GM23248 (cell line): ENCODE measurements at places on chromosomes 1 and 21. TPM values are rescaled to one million over a fixed set of nuclear protein-coding genes. Genes with fewer than 3 reads are reported as not detected.

DNA sequence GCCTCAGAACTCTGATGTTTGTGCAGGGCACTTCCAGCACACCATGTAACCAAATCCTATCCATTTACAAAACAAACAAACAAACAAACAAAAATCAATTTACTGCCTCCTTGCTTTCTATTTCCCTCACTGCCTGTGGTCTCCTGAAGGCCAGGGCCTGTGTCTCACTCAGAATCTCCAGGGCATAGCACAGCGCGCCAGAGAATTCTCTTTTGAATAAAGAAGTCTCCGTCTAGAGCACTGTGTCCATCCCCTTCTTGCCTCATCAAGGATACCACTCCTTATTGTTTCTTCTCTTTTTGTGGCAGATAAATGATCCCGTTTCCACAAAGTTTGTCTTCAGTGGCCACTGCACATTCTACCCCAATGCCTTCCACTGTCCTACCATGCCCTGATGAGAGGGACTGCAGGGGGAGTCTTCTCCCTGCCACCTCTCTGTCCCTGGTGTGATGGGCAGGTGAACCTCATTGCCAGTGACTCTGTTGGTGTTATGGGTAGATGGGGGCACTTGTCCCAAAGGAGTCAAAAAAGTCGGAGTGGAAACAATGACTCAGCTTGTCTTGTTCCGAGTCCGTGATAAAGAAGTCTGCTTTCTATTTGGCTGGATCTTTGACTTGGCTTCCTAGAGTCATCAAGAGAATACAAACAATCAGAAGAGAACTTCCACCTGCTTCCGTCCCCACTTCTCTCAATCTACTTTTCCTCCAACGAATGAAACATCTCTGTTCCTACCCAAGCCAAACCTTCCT lies 30.0 kb downstream of the XCL2 start:
- H3K4me3 ChIP-seq = no peak overlapping the region
- no peaks in the 10 kb centered on the region for H3K27me3 ChIP-seq
- no peaks in the 10 kb centered on the region for H3K4me1 ChIP-seq
- H3K36me3 ChIP-seq = no peaks in the 10 kb centered on the region
- no peak overlapping the region for H3K27ac ChIP-seq

GRCh38 chr1:46423574-46424240 lies 29.6 kb downstream of the FAAH start:
- H3K4me1 ChIP-seq = no peaks in the 10 kb centered on the region
- H3K4me3 ChIP-seq = no peak overlapping the region
- no peaks in the 10 kb centered on the region for H3K36me3 ChIP-seq
- peaks cover 12% of the 10 kb centered on the region; the same call in 1 of the 2 replicates for H3K27me3 ChIP-seq

GRCh38 chr1:177847843-177848242 lies 122.0 kb downstream of the SEC16B start:
- H3K27ac ChIP-seq = peak overlapping the region; percentile 65
- no peaks in the 10 kb centered on the region for H3K27me3 ChIP-seq
- peaks cover 24% of the 10 kb centered on the region for H3K4me1 ChIP-seq
- H3K36me3 ChIP-seq = no peaks in the 10 kb centered on the region
- no peak overlapping the region for H3K4me3 ChIP-seq
- DNase-seq = peak; percentile 92

DNA sequence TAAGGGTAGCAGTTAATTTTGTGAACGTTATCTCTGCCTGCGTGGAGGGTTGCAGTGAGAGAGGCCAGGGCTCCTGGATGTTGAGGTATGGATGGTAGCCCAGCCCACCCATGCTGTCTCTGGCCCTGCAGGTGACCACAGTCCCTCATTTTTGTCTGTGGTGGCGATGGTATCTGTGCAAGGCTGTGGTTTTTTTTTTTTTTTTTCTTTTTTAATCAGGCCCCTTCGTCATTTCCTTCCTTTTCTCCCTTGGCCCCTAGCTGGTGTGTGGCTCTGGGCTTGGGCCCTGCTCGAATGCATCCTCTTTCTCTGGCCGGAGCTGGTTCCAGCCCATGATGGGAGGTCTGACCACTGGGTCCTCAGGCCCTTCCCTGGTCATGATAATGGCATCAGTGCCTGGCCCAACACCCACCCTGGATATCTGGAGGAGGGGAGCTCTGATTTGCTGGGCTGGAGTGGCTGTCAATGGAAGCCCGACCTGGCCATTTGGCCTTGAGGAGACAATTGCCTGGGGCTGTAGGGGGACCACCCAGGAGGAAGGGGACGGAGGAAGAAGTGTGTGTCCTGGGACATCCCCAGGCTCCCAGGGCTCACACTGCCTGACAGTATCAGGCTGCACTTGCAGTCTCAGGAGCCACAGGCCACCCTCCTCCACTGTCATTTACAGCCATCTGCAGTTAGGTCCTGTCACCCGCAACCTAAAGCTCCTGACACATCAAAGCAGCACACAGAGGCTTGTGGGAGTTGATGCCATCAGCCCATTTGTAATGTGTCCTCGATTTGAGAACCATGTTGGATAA lies 8.1 kb upstream of the RNF187 start:
- H3K4me3 ChIP-seq = no peak overlapping the region
- no peaks in the 10 kb centered on the region for H3K27me3 ChIP-seq
- H3K4me1 ChIP-seq = no peaks in the 10 kb centered on the region
- DNase-seq = no peak

DNA sequence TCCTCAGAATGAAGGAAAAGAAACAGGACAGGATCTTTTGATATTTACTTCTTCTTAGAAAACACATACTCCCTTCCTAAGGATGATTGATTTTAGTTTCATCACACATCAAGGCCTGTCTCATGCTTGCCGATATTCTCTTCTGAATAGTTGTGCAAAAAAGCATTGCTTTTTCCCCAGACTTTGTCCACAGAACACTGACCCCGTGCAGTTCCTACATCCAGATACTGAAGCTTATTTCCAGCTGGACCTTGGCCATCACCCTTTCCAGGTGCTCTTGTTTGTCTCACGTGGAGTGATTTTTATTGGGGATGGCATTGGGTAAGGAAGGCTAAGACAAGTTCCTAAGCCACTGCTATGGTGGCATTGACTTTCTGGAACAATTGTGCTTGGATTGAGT lies 197.3 kb upstream of the HOOK1 start:
- no peak overlapping the region for H3K27ac ChIP-seq
- H3K4me3 ChIP-seq = no peak overlapping the region
- H3K36me3 ChIP-seq = no peaks in the 10 kb centered on the region
- no peaks in the 10 kb centered on the region for H3K27me3 ChIP-seq

GRCh38 chr21:42155045-42155855 lies 63.7 kb upstream of the ABCG1 start:
- peaks cover 15% of the 10 kb centered on the region for H3K27me3 ChIP-seq
- DNase-seq = no peak
- no peaks in the 10 kb centered on the region for H3K36me3 ChIP-seq
- H3K27ac ChIP-seq = no peak overlapping the region
- no peaks in the 10 kb centered on the region for H3K4me1 ChIP-seq
- H3K4me3 ChIP-seq = no peak overlapping the region

GRCh38 chr1:176858433-176858916 lies 306.0 kb downstream of the ASTN1 start:
- no peaks in the 10 kb centered on the region for H3K36me3 ChIP-seq
- no peaks in the 10 kb centered on the region for H3K27me3 ChIP-seq
- peaks cover 22% of the 10 kb centered on the region for H3K4me1 ChIP-seq
- H3K4me3 ChIP-seq = no peak overlapping the region
- peak; percentile 30 for DNase-seq
- H3K27ac ChIP-seq = no peak overlapping the region

- no peak overlapping the region for H3K4me3 ChIP-seq
- no peaks in the 10 kb centered on the region; the same call in 1 of the 2 replicates for H3K27me3 ChIP-seq
- no peak overlapping the region for H3K27ac ChIP-seq
- H3K36me3 ChIP-seq = no peaks in the 10 kb centered on the region
These were observed 48.0 kb upstream of the COG2 start for GRCh38 chr1:230594214-230594773.

DNA sequence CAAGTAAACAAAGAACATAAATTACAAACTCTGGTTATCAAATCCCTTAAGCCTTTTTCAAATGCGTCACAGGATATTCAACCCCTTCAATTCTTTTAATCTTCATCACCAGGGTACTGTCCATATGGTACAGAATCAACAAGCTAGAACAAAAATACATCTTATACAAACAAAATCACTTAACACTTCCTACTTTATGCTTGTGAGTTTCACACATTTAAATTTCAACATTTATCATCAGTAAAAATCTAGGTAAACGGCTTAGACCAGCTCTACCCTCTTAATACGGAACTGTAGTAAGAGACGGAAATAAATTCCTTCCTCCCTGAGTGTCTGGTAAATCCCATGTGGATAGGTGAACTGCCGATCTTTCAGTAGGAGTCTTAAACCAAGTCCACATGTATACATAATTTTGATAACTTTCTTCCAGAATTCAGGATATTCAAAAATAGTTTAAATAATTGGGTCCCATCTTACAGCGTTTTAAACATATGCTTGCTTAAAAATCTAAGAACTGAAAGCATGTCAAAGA lies 1.0 kb downstream of the CCDC181 start:
- no peak overlapping the region for H3K4me3 ChIP-seq
- H3K27me3 ChIP-seq = peaks cover 40% of the 10 kb centered on the region
- H3K4me1 ChIP-seq = no peaks in the 10 kb centered on the region
- no peaks in the 10 kb centered on the region for H3K36me3 ChIP-seq

- no peak overlapping the region for H3K4me3 ChIP-seq
- no peak overlapping the region for H3K27ac ChIP-seq
- no peaks in the 10 kb centered on the region for H3K36me3 ChIP-seq
These were observed 83.6 kb downstream of the CAMTA1 start for GRCh38 chr1:6868660-6869380.

- H3K36me3 ChIP-seq = no peaks in the 10 kb centered on the region
- peak; percentile 79 for DNase-seq
- H3K4me1 ChIP-seq = peaks cover 23% of the 10 kb centered on the region
- H3K4me3 ChIP-seq = no peak overlapping the region
- H3K27ac ChIP-seq = peak overlapping the region; percentile 32
These were observed 58.7 kb upstream of the APOBEC4 start for GRCh38 chr1:183711741-183712361.

DNA sequence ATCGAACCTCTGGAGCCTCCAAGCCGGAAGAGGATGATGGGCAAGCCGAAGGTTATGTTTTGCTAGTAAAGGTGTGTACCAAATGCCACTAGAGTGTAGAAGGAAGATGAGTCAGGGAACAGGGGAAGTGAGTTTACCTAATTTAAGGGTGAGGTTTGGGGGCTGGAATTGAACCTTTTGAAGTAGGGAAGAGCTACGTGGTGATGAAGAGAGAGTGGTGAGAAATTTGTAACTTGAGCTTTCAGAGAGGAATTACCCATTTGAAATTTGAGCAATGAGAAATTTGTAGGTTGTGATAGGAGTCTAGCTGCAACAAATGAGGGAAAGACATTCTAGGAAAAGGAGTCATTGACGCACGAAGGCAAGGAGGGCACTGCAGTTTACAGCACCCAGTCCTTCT lies 70.0 kb upstream of the TENT5C start:
- H3K27ac ChIP-seq = no peak overlapping the region
- DNase-seq = no peak
- no peaks in the 10 kb centered on the region for H3K27me3 ChIP-seq
- H3K4me3 ChIP-seq = no peak overlapping the region

The SPRR4 gene
- not detected in 2 replicates for total RNA-seq

The REG4 gene
- total RNA-seq = not detected in 2 replicates

The OR2T33 gene
- total RNA-seq = not detected in 2 replicates

The FRRS1 gene
- total RNA-seq = 1.3 and 3.9 TPM in 2 replicates

The NCF2 gene
- total RNA-seq = not detected in 2 replicates
